Anterior cingulate cortex (tissue), 58 donors: ENCODE measurements at places on chromosomes 6 and 20.

DNA sequence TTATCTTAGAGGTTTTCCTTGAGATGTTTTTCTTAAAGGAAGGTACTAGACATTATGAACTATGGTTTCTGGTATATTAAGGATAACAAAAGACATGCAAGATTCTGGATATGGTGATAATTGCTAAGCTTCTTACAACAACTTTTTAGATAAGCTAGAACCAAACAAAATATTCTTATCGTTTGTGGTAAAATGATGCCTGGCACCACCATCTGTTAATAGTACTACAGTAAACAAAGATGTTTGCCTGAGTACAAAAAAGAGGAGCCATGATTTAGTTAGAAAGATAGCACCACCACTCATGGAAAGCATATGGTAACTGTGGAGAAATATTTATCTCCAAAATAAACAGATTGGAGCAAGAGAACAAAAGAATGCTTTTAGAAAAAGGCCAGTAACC lies 747.3 kb downstream of the COL12A1 start:
- no peak for DNase-seq

GRCh38 chr6:149567194-149567586 lies 1.0 kb downstream of the GINM1 start:
- DNase-seq = no peak

DNA sequence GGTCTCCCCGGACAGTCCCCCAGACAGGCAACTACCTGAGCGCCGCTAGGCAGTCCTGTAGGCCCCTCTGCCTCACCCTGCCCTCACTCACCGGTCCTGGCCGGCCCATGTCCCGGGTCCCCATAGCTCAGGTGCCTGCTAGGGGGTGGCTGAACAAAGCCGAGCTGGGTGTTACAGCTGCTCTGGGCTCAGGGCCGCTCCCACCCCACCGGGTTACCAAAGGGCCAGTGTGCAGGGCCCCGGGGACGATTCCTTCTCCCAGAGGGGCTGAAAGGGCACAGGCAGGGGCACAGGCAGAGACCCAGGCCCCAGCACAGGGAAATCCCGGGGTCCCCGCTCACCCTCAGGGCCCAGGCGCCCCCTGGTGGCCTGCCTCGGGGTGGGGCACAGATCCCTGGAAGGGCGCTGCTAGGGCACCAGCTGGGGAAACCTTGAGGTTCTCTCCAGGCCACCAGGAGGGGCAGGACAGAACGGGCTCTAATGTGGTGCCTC lies 118.4 kb downstream of the GRM4 start:
- no peak for DNase-seq

- no peak for DNase-seq
Observed at GRCh38 chr6:6695625-6696276, 107.2 kb downstream of the LY86 start.

GRCh38 chr6:16671302-16672289 lies 89.7 kb downstream of the ATXN1 start:
- no peak for DNase-seq

GRCh38 chr6:33952016-33952415 lies 148.2 kb upstream of the MLN start:
- no peak for DNase-seq
